ENCODE measurements at places on chromosomes 5 and 9.

DNA sequence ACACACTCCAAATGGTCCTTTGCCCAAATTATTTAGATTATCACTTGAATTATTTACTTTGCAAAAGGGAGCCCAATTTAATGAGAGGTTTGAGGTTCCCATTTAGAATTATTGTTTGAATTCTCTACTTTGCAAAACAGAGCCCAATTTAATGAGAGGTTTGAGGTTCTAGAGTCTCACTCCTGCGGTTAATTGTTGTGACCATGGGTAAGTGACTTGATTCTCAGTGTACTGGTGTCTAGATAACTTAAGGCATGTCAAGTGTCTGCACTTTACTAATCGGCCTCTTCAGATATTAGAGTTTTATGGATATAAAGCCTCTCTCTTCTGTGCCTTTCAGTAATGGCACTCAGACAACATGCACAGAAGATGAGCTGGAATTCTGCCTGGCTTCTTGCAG, 67.5 kb downstream of the YIPF5 start:
- DNase-seq = no peak

- DNase-seq = peak; percentile 63
Measured at GRCh38 chr5:140575309-140575708, 10.7 kb downstream of the SLC35A4 start.

DNA sequence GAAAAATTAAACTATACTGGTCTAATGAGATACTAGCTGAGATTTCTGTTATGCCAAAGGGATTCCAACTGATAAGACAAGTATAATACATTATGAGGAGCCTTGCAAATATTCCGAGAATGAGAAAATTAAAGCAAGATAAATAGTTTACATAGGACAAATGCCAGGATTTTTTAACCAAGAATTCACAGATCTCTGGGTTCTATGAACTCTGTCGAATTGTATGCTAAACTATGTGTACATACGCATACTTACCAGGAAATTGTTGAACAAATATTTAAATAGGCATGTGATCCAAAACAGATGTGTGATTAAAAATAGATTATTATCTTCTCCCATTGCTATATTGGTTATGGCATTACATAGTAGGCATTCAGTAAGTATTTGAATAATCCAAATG, 616.6 kb downstream of the GABRG2 start:
- DNase-seq = no peak

GRCh38 chr9:137688725-137689124, 69.9 kb downstream of the EHMT1 start:
- no peak for DNase-seq

- DNase-seq = no peak
Measured at GRCh38 chr5:141692919-141693725, 11.1 kb upstream of the ARAP3 start.

GRCh38 chr9:98234245-98234825, 21.1 kb downstream of the TBC1D2 start:
- no peak for DNase-seq

GRCh38 chr5:172322028-172322965, 38.7 kb upstream of the UBTD2 start:
- no peak for DNase-seq

DNA sequence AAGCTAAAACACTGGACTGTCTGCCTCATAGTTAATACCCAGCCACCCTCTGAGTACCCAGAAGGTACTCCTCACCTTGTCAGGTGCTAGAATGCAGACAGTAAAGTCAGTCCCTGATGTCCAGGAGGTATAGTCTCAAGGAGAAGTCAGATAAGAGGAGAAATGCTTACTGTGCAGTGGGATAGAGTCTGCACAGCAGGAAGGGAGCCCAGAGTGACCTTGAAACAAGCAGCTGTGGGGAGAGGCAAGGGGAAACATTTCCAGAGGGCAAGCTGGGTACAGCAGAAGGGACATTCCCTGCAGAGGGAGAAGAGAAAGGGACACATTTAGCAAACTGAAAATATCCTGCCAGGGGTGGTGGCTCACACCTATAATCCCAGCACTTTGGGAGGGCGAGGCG, 122.7 kb downstream of the GCNT1 start:
- no peak for DNase-seq

DNA sequence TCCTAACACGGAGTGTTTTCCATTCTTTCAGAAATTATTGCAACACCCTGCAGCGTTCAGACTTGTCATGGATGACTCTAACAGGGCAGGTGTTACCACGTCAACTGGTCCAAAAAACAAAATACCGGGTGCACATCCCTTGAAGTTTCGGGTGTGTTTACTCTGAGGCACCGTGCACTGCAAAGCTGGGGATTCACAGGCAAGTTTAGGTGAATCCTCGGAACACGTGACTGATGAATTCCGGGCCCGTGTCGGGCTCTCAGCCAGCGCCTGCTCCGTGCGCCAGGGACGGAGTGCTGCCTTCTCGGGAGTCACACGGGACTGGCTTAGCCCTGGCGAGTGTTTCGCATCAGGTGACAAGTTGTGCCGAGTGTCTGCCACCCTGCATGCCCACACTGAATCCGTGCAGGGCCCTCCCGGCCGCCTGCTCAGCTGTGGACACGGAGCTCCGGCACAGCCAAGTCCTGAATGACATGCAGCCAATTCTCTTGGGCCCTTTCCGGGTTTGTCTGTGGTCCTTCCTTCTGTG, 66.0 kb upstream of the IRX4 start:
- no peak for DNase-seq

DNA sequence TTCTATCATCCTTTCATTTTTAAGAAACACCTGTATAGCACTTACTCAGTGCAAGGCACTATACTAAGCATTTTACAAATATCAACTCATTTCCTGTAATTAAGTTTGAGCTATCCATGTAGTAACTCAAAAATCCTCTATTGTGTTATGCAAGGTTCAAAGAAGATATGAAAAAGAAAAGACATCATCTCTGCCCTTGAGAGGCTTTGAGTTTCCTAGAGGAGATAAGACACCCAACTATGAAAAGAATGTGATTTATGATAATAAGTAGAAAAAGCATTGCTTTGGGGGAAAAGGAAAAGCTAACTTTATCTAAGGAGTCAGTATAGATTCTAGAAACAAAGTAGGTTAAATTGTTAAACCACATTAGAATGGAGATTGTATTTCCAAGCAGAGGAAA, 14.2 kb upstream of the ZNF608 start:
- no peak for DNase-seq

GRCh38 chr5:168073991-168074800, 217.2 kb upstream of the WWC1 start:
- DNase-seq = no peak

DNA sequence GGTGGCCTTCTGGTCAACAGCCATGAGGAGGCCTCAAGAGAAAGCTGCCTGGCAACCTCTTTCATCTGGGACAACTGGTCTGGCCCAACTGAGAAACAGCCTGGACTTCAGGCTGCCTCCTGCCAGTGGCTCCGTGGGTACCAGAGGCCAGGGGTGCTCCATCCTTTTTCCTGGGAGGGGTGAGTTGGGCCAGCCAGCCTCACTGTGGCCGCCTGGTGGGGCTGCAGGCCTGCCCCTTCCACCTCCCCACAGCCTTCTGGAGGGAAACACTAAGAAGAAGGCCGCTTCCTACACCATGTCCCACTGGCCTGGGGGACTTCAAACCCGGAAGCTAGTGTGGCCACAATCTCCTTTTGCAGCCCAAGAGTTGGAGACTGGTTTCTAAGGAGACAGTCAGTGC, 13.8 kb upstream of the NKD2 start:
- DNase-seq = no peak
